Kidney epithelial cell (primary cell): ENCODE measurements at places on chromosomes 1 and 21.
A peak's percentile ranks its signal among the peaks of the same experiment; 100 is the strongest.

DNA sequence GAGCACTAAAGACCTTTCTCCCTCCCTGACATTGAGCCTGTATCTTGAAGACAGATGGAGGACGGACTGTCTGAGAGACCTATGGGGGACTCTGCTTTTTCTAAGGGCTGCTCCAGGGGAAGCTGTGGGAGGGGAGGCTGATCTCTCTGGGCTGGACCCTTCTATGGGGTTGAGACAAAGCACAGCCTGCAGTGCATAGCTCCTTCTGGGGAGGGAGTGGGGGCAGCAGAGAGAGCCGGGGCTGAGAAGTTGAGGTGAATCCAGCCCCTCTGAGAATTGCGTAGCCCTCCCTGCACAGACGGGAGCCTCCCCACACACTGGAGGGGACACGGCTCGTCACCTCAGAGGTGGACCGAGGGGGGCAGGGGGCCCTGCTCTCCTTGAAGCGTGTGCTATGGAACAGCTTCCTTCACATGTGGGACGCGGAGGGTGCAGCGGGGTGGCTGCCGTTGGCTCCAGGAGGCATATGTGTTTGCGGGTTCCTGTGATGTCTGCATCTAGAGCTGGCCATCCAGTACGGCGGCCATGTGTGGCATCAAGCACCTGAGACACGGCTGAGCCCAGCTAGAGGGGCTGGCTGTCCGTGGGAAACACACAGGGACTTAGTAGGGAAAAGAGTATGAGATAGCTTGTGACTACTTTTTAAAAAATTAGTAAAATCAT, 299.1 kb downstream of the CAMTA1 start:
- DNase-seq: no peak

GRCh38 chr21:42221581-42222345, 2.8 kb downstream of the ABCG1 start:
- DNase-seq: no peak

DNA sequence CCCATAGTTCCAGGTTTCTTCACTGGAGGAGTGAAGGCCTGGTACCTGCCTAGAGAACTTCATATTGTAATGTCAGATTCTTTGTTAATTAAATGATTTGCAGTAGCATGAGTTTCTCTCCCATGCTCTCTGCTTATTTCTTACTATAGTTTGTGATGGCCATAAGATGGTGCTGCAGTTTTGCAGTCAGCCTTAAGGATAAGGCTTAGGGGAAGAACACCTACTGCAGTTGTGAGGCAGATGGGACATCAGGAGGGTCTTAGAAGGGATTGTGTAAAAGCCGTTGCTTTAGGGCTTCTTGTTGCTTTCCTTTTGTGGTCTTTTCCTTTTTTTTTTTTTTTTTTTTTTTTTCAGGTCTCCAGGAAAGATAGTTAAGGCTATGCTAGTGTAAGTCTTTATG, 61.8 kb downstream of the MACF1 start:
- DNase-seq: no peak

GRCh38 chr1:197130677-197131304, 15.7 kb downstream of the ASPM start:
- DNase-seq: peak; percentile 43

DNA sequence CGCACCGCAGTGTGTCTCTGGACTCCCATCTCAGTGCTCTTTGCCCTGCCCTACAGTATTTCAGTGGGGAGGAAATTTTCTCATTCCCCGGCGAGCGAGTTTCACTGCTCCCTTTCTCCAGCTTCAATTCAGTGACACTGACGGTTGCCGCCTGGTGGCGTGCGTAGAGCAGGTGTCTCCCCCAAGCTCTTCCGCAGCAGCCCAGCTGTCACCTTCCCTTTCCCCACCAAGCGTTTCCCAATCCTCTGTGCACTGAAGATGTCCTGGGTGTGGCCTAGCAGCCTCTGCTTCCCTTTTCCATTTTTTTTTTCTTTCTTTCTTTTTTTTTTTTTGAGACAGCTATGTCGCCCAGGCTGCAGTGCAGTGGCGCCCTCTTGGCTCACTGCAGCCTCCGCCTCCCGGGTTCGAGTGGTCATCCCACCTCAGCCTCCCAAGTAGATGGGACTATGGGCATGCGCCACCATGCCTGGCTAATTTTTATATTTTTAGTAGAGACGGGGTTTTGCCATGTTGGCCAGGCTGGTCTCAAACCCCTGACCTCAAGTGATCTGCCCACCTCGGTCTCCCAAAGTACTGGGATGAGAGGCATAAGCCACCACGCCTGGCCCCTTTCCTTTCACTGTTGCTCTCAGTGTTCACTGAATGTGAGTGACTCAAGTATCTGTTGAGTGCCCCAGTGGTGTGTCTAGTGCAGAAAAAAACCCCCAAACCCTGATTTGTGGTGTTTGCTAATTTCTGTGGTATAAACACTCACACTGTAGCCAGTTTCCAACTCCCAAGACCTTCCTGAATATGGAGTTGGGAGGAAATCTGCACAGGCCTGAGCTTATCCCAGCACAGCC, 30.1 kb downstream of the TNFRSF1B start:
- DNase-seq: no peak

GRCh38 chr1:6805004-6805416, 19.8 kb downstream of the CAMTA1 start:
- no peak for DNase-seq

GRCh38 chr21:15390049-15390448, 325.2 kb upstream of the NRIP1 start:
- no peak for DNase-seq

- DNase-seq: no peak
These were observed 43.0 kb downstream of the ATP6V1G3 start for GRCh38 chr1:198497326-198498102.

DNA sequence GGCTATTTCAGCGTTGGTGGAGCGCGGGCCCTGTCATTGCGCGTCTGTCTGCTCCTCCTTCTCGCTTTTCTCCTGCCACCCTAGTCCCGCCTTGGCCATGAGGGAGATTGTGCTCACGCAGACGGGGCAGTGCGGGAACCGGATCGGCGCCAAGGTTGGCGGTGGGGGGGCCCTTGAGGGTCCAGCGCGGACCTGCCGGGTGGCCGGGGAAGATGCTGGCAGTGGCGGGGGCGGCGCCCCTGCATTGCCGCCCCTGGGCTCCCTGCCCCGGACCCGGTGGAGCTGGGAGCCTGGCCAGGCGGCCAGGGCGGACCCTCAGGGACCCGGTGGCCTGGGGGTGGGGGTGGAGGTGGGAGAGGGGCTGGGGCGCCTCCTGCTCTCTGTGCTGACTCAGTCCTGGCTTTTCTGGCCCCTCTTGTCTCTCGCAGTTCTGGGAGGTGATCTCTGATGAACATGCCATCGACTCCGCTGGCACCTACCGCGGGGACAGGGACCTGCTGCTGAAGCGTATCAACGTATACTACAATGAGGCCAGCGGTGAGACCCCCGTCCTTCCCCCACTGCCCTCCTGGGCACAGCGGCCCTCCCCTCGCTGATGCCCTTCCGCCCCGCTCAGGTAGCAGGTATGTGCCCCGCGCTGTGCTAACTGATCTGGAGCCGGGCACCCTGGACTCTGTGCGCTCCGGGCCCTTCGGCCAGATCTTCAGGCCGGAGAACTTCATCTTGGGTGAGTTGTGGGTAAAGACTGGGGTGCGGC, 58.3 kb upstream of the MAP1LC3C start:
- DNase-seq: no peak

DNA sequence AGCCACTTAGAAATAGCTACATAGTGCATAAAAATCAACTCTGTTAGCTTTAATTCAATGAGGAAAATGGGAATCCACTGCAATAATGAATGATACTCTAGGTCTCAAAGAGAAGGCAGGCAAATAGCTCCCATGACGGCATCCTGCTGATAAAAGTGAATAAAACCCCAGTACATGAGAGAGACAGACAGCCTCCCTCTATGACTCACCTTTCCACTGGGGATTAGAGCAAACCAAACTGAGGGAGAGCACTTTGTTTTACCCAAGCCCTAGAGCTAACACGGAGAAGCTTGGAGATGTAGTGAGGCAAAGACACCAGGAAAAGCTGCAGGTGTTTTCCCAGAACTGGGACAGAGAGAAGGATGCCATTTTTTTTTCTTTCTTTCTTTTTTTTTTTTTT, 621.9 kb downstream of the LRRIQ3 start:
- DNase-seq: no peak

- DNase-seq: no peak
These were observed 176.8 kb upstream of the USP25 start for GRCh38 chr21:15552914-15553494.

- no peak for DNase-seq
These were observed 176.4 kb downstream of the ZNF281 start for GRCh38 chr1:200233393-200233792.

GRCh38 chr1:109586055-109586454, 33.4 kb downstream of the GNAT2 start:
- DNase-seq: no peak

DNA sequence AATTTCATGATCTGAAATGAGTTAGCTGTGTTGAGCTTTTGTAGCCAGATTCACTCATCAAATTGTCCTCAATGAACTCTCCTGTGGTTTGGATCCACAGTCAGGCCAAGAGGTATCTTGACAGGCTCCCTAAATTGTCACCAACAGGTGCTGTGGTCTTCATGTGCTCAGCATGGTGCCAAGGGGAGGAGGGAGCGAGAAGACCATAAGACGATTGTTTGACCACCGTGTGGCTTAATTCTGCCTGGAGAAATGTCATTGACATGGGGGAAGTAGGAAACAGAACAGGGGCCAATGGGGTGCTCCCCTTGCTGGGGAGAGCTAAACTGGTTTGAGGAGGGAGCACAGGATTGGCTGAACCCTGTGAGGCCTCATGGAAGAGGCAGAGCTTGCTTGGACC, 219.3 kb downstream of the KCNJ6 start:
- no peak for DNase-seq

DNA sequence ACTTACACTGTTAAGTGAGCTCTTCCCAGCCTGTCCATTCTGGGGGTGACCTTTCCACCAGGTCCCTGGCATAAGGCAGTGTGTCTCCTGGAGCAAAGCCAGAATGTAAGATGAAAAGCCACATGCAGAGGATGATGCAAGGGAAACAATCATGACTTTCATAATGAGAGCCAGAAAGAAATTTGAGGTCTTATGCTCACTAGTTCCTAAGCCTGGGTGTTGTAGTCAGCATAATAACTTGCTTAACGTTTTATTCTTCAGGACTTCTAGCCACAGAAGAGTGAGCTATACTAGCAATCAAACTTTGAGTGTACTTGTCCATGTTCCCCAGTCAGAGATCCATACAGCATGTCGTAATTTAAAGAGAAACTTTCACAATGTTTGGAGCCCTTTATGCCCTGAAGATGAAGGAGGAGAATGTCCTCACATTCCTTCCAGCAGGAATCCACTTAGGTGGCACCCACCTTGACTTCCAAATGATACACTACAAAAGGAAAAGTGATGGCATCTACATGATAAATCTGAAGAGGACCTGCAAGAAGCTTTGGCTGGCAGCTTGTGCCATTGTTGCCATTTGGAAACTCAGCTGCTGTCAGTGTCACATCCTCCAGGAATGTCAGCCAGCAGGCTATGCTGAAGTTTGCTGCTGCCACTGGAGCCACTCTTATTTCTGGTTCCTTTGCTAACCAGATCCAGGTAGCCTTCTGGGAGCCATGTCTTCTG, 60.5 kb upstream of the FOXD3 start:
- no peak for DNase-seq

DNA sequence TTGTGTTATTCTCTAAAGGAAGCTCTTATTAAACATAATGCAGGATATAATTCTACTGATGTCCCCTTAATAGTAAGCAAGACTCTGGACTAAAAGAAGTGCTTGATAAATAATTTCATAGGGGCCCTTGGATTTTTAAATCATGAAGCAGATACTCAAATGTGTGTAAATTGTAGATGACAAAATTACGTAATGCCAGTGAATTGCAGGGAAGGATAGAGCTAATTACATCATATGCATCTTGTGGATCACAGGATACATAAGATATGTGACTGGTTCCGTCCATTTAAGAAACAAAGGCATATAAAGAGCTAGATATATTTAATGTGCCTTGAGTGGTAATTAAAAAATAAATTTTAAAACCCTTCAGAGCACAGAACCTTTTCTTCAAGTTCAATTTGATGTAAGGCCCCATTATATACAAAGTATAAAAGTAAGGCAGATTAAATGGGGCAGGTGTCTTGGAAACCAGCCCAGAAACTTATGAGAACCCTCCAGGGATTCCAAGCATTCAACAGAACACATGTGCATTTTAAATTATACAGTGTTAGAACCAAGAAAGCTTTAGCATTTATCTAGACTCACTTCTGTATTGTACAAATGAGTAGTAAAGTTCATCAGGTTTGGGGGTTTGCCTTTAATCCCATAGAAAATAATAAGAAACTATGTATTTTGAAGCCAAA, 190.4 kb downstream of the NCAM2 start:
- DNase-seq: no peak

- DNase-seq: no peak
These were observed 6.3 kb downstream of the TMEM200B start for GRCh38 chr1:29117381-29117780.

DNA sequence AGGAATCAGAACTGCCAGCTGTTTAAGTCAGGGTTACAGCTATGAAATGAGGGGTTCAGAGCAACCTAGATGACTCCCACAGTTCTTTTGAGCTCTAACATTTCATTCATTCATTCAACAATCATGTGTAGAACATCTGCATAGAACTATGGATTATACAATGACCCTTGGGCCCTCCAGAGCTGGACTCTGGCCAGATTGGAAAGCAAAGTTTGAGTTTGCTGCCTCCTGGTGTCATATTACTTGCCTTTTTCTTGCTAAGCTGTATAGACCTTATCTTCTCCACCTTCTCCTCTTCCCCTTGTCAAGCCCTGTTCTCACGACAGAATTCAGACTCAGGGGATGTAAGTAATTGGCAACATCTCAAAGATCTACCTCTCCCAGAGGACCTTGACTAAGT, 4.0 kb downstream of the CASQ2 start:
- no peak for DNase-seq

GRCh38 chr1:162823771-162824525, 33.4 kb downstream of the HSD17B7 start:
- DNase-seq: no peak

GRCh38 chr1:38990386-38990737, 714 bp upstream of the AKIRIN1 start:
- no peak for DNase-seq
